ENCODE measurements at places on chromosomes 16 and 17.

DNA sequence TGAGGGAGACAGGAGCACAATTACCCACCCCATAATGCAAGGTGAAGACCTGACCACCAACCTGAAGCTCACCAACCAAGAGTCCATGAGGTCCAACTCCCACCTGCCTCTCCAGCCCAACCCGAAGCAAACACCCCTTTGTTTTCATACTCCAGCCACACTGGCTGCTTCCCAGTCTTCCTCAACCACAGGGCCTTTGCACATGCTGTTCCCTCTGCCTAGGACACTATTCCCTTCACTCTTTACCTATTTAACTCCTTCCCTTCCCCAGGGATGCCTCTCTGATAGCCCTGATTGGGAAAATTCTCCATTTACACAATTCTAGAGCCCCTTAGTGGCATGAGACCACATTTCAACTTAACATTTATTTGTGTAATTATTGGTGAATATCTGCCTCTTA, 86.0 kb downstream of the VAT1L start:
- no peak for DNase-seq

- no peak for DNase-seq
Observed at GRCh38 chr17:21020622-21021021, 22.2 kb downstream of the USP22 start.

DNA sequence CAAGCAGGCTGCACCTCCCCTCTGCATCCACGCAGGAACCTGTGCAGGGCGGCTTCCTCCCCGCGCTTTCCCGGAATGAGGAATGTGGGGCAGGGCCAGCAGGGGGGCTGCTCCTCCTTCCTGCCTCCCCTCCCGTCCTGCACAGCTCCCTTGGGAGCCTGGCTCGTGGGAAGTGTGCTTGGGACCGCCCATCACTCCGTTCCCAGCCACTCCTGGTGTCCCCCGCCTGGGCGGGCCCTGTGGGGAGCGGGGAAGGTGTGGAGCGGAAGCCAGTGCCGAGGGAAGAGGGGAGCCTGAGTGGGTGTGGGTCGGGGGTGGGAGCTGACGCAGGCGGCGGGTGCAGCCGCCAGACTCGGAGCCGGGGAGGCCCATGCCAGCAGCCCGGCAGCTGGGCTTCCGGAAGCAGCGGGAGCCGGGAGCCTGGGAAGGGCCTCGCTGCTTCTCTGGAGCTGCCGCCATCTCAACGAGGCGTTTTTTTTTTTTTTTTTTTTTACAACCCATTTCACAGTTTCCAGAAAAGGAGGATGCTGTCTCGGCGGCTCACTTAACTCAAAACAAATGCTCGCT, 24.1 kb downstream of the BAHCC1 start:
- DNase-seq: no peak

DNA sequence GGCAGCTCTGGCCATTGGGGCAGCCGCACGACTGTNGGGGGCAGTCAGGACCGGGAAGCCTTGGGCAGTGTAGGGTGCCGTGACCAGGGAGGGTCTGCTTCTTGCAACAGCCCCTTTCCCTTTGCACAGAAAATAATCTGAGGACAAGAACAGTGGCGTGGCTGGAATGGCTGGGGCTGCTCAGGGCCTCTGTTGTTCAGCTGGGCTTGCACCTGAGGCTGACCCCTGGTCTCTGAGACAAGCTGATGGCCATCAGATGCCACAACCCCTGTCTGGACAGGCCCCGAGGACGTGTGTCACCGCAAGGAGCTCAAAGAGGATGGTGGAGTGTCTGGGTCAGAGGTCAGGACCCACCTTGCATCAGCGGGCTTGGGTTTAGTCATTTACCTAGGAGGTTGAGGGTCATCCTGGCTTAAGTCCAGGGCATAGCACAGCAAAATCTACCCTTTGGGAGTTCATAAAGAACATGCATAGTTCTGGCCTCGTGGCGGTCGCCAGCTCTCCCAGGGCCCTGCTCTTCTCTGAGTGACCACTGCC, 46.9 kb downstream of the METRNL start:
- DNase-seq: no peak

- no peak for DNase-seq
Observed at GRCh38 chr16:72819345-72819744, 228.6 kb downstream of the ZFHX3 start.

Data from activated CD8-positive, alpha-beta memory T cell treated with anti-CD3 and anti-CD28 coated beads for 1 hour (primary cell).